A673 (cell line): ENCODE measurements at places on chromosomes 11 and 22. TPM values are rescaled to one million over a fixed set of nuclear protein-coding genes. Genes with fewer than 3 reads are reported as not detected.
A peak's percentile ranks its signal among the peaks of the same experiment; 100 is the strongest.

DNA sequence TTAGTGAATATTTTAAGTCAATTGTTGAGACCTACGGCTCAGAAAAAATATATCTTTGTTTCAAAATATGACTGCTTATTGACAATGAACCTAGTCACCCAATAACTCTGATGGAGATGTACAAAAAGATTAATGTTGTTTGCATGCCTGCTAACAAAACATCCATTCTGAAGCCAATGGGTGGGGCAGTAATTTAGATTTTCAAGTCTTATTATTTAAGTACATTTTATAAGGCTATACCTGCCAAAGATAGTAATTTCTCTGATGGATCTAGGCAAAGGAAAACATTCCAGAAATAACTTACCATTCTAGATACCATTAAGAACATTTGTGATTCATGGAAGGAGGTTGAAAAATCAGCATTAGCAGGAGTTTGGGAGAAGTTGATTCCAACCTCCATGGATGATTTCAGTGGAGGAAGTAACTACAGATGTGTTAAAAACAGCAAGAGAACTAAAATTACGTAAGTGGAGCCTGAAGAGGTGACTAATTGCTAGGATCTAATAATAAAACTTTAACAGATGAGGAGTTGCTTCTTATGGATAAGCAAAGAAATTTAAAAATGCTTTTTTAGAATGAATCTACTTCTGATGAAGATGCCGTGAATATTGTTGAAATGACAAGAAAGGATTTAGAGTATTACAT lies 26.4 kb upstream of the OR8D2 start:
- no peaks in the 10 kb centered on the region for H3K36me3 ChIP-seq
- H3K4me1 ChIP-seq = no peaks in the 10 kb centered on the region
- H3K27me3 ChIP-seq = no peaks in the 10 kb centered on the region
- H3K4me3 ChIP-seq = no peak overlapping the region
- no peak for DNase-seq
- no peak overlapping the region for H3K27ac ChIP-seq

- no peaks in the 10 kb centered on the region for H3K36me3 ChIP-seq
- H3K27ac ChIP-seq = no peak overlapping the region
- no peak overlapping the region for H3K4me3 ChIP-seq
- H3K27me3 ChIP-seq = no peaks in the 10 kb centered on the region
- DNase-seq = no peak
- H3K4me1 ChIP-seq = no peaks in the 10 kb centered on the region
Measured at GRCh38 chr11:15059132-15059915, 14.1 kb upstream of the CALCB start.

DNA sequence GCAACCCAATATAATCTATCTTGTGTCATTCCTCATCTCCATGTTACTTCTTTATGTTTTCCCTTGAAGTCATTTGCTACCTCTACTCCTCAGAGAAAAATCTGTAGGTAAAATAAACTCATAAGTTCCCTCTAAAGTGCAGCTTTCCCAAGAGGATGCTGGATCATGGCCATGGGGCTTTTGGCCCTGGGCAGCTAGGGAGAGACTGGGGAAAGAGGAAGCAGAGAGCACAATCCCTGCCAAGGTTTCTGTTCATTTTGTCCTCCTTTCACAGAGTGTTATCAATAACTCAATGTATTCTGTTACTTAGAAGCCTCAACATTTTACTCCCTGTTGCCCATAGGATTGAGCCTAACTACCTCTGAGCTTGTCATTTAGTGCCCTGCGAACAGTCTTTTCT lies 9.0 kb downstream of the RNF121 start:
- H3K36me3 ChIP-seq = no peaks in the 10 kb centered on the region
- H3K4me3 ChIP-seq = no peak overlapping the region
- no peaks in the 10 kb centered on the region for H3K4me1 ChIP-seq
- H3K27me3 ChIP-seq = no peaks in the 10 kb centered on the region
- DNase-seq = no peak

DNA sequence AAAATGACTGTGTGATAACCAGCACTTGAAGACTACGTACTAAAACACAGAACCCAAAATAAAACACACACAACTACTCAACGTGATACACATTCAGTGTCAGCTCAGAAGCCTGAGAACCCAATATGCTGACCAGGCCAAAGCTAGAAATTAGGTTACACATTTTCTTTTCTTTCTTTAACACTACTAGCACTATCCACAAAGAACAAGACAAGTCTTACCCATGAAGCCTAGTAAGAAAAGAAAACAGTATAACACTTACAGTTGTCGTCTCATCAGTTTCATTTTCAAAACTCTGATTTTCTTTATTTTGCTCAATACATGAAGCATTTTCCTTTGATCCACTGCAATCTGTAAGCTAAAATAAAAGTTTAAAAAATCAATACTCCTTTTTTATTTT lies 472.9 kb downstream of the DLG2 start:
- no peak for DNase-seq
- no peaks in the 10 kb centered on the region for H3K4me1 ChIP-seq
- H3K36me3 ChIP-seq = no peaks in the 10 kb centered on the region
- H3K27me3 ChIP-seq = no peaks in the 10 kb centered on the region
- H3K4me3 ChIP-seq = no peak overlapping the region

DNA sequence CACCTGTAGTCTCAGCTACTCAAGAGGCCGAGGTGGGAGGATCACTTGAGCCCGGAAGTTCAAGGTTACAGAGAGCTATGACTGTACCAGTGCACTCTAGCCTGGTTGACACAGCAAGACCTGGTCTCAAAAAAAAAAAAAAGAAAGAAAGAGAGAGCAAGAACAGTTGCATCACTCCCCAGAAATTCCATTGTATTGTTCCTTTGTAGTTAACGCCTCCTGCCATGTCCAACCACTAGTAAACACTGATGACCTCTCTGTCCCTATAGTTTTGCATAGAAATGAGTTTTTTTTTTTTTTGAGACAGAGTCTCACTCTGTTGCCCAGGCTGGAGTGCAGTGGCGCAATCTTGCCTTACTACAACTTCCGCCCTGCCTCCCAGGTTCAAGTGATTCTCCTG lies 10.8 kb downstream of the PATL1 start:
- no peak for DNase-seq
- H3K27ac ChIP-seq = no peak overlapping the region
- H3K4me3 ChIP-seq = no peak overlapping the region
- H3K36me3 ChIP-seq = peaks cover 85% of the 10 kb centered on the region

- no peak for DNase-seq
- no peaks in the 10 kb centered on the region for H3K36me3 ChIP-seq
- no peaks in the 10 kb centered on the region for H3K27me3 ChIP-seq
- peaks cover 6% of the 10 kb centered on the region for H3K4me1 ChIP-seq
- H3K27ac ChIP-seq = no peak overlapping the region
- H3K4me3 ChIP-seq = no peak overlapping the region
Measured at GRCh38 chr11:95123556-95123955, 33.9 kb downstream of the ENDOD1 start.

- H3K27me3 ChIP-seq = peaks cover 91% of the 10 kb centered on the region
- peaks cover 14% of the 10 kb centered on the region for H3K4me1 ChIP-seq
Measured at GRCh38 chr11:32427935-32428664, 7.2 kb downstream of the WT1 start.

- peaks cover 36% of the 10 kb centered on the region for H3K36me3 ChIP-seq
- DNase-seq = peak; percentile 64
- H3K27ac ChIP-seq = peak overlapping the region; percentile 36
- H3K4me1 ChIP-seq = peaks cover 72% of the 10 kb centered on the region
Measured at GRCh38 chr11:83689144-83689780, 403.1 kb upstream of the CCDC90B start.

GRCh38 chr11:59216641-59217564 lies 4.2 kb upstream of the MPEG1 start:
- no peaks in the 10 kb centered on the region for H3K4me1 ChIP-seq
- H3K27ac ChIP-seq = no peak overlapping the region
- no peak overlapping the region for H3K4me3 ChIP-seq
- H3K36me3 ChIP-seq = no peaks in the 10 kb centered on the region
- H3K27me3 ChIP-seq = peaks cover 6% of the 10 kb centered on the region
- DNase-seq = no peak

DNA sequence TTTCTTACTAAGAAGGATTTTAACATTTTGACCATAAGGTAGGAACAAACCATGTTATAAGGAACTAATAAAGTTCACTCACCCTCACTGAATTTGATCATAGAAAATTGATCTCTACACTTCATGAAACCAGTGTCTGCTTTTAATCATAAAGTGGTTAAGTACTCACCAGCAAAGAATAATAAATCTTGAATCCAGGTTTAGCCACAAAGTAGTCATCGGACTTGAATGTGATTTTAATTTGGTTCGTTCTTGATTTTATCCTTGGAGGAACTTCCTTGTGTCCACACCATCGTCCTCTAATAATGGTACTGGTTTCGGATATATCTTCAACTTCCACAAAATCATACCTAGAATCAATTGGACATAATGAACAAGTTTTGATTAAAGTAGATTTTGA lies 40.5 kb upstream of the DDI1 start:
- no peaks in the 10 kb centered on the region for H3K4me1 ChIP-seq
- no peak overlapping the region for H3K27ac ChIP-seq
- no peaks in the 10 kb centered on the region for H3K27me3 ChIP-seq
- no peaks in the 10 kb centered on the region for H3K36me3 ChIP-seq
- H3K4me3 ChIP-seq = no peak overlapping the region

DNA sequence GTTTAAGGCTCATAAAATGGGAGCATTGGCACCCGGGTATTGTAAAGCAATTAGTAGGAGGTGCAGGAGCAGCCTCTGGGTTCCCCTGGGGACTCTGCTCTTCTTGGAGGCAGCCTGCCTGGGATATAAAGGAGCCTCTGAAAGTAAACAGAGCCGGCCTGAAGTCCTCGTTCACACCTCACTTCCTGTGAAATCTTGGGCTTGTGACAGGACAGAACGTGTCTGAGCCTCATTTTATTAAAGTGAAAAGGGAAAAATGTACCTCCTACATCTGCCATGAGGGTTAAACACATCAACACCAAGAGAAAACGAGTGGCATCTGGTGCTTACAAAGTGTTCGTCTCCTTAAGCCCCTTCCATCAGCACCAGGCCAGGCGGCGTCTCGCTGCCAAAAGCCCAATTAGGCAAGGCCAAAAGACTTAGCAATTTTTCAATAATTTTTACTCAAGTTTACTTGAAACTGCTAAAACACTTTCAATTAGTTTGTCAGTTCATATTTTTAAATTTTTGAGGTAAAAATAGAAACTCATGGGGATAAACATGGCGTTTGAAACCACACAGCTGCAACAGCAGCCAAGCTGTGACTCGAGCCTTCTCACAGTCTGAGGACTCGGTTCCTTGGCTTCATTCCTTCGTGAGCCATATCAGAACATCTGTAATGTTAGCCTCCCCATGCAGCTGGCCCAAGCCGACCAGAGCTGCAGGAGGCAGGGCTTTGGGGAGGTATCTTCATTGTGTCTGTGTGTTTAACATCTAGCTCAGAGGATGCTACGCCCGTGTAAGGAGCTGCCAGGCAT lies 33.6 kb downstream of the MAP6 start:
- no peaks in the 10 kb centered on the region for H3K36me3 ChIP-seq
- peak; percentile 51 for DNase-seq
- H3K27me3 ChIP-seq = no peaks in the 10 kb centered on the region
- no peak overlapping the region for H3K27ac ChIP-seq
- no peak overlapping the region for H3K4me3 ChIP-seq

DNA sequence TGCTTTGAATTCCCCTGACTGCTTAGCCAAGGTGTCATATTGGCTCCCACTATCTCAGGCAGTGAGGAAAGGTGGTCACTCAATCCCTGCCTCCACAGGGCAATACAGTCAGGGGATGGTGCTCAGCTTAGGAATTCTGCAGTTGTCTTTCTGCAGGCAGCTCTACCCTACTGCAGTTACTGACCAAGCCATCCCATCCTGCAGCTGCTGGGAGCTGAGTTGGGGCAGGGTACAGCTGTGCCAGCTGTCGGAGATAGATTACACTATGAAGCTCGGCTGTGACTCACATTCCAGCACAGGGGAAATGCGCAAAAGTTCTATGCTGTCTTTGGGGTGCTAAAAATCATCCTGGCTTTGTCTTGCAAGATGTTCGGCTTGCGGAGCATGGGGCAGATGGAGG lies 4.4 kb upstream of the DAGLA start:
- H3K4me1 ChIP-seq = peaks cover 6% of the 10 kb centered on the region
- H3K27ac ChIP-seq = no peak overlapping the region
- DNase-seq = no peak
- H3K36me3 ChIP-seq = no peaks in the 10 kb centered on the region
- no peak overlapping the region for H3K4me3 ChIP-seq

- H3K27me3 ChIP-seq = no peaks in the 10 kb centered on the region
- H3K4me3 ChIP-seq = no peak overlapping the region
- no peak overlapping the region for H3K27ac ChIP-seq
Measured at GRCh38 chr11:17778956-17779860, 44.6 kb downstream of the KCNC1 start.

- no peaks in the 10 kb centered on the region for H3K36me3 ChIP-seq
- no peaks in the 10 kb centered on the region for H3K27me3 ChIP-seq
- peak overlapping the region; percentile 39 for H3K4me3 ChIP-seq
Measured at GRCh38 chr11:46826310-46827044, 19.6 kb downstream of the CKAP5 start.

GRCh38 chr11:118886681-118887111 lies 3.0 kb downstream of the CXCR5 start:
- DNase-seq = no peak
- H3K4me3 ChIP-seq = no peak overlapping the region
- no peaks in the 10 kb centered on the region for H3K4me1 ChIP-seq
- no peaks in the 10 kb centered on the region for H3K27me3 ChIP-seq

GRCh38 chr11:27470166-27470565 lies 2.4 kb downstream of the LGR4 start:
- H3K27ac ChIP-seq = no peak overlapping the region
- H3K36me3 ChIP-seq = no peaks in the 10 kb centered on the region
- DNase-seq = no peak
- peak overlapping the region; percentile 72 for H3K4me3 ChIP-seq
- H3K27me3 ChIP-seq = no peaks in the 10 kb centered on the region
- peaks cover 39% of the 10 kb centered on the region for H3K4me1 ChIP-seq

GRCh38 chr11:112555491-112556364 lies 295.1 kb upstream of the PLET1 start:
- peaks cover 22% of the 10 kb centered on the region for H3K4me1 ChIP-seq
- no peak overlapping the region for H3K4me3 ChIP-seq
- DNase-seq = peak; percentile 89
- H3K27ac ChIP-seq = no peak overlapping the region

The CCDC116 gene
- total RNA-seq = 1.3 and 2.3 TPM in 2 replicates

The CARNS1 gene
- 0.13 and 0.28 TPM in 2 replicates for total RNA-seq

The ISX gene
- not detected in 2 replicates for total RNA-seq

The APOA4 gene
- not detected in 2 replicates for total RNA-seq

The PPFIBP2 gene
- total RNA-seq = 5.7 and 6.8 TPM in 2 replicates

The APOBEC3F gene
- 4.5 and 6.6 TPM in 2 replicates for total RNA-seq

The YAP1 gene
- 124 and 134 TPM in 2 replicates for total RNA-seq

The ANGPTL5 gene
- not detected in 2 replicates for total RNA-seq

The ZBTB16 gene
- 12.0 and 14.1 TPM in 2 replicates for total RNA-seq

The RBFOX2 gene
- total RNA-seq = 142 and 154 TPM in 2 replicates

The TYR gene
- not detected in 2 replicates for total RNA-seq

The LARGE2 gene
- 9.1 and 10.9 TPM in 2 replicates for total RNA-seq
